ENCODE measurements at places on chromosomes 3 and 15.

DNA sequence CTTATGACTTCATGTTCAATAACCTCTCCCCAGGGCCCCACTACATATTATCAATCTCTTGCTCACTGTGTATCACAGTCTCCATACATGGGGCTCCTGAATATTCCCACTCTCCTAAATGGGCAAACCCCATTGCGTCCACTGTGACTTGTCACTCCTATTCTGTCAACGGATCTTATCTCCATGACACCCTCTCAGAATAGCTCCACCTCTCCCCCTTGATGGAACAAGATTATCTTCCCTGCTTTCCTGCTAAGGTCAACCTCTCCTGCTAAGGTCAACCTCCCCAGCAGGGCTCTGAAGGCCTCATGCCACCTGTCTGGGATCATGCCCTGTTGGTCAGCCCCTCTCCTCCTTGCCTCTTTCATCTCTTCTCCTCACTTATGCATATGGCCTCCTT is 1.8 kb downstream of the CLDN18 start:
- DNase-seq = no peak

DNA sequence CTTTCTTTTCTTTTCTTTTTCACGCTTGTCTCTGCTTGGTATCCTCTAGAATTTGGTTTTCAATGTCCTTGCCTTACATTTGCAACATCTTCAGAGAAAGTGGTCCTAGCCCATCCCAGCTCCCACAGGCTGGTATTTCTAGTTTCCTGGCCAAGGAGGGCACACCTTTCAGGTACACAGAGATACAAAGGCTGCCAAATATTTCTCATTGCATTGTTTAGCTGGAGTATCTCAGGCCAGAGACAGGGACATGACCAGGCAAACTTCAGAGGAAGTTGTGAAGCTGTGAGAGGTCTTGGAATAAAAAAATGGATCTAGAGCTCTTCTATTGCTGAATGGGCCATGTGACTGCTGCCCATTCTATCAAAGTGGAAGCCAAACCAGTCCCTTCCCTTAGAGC is 68.9 kb downstream of the BDH1 start:
- DNase-seq = no peak

DNA sequence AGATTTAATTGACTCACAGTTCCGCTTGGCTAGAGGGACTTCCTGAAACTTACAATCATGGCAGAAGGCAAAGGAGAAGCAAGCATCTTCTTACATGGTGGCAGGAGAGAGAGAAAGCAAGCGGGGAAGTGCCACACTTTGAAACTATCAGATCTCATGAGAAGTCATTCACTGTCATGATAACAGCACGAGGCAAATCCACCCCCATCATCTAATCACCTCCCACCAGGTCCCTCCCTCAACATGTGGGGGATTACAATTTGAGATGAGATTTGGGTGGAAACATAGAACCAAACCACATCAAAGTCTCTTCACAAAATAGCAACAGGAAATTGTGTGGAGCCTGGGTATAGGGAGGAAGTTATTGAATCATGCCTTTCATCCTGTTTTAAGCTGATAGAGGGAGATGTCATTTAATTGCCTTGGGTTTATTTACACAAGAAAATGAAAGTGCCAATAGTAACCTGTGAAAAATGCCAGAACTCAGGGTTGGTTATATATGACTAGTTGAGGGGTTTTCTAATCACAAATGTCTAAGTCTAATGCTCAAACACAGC is 624.8 kb upstream of the LMCD1 start:
- DNase-seq = no peak

DNA sequence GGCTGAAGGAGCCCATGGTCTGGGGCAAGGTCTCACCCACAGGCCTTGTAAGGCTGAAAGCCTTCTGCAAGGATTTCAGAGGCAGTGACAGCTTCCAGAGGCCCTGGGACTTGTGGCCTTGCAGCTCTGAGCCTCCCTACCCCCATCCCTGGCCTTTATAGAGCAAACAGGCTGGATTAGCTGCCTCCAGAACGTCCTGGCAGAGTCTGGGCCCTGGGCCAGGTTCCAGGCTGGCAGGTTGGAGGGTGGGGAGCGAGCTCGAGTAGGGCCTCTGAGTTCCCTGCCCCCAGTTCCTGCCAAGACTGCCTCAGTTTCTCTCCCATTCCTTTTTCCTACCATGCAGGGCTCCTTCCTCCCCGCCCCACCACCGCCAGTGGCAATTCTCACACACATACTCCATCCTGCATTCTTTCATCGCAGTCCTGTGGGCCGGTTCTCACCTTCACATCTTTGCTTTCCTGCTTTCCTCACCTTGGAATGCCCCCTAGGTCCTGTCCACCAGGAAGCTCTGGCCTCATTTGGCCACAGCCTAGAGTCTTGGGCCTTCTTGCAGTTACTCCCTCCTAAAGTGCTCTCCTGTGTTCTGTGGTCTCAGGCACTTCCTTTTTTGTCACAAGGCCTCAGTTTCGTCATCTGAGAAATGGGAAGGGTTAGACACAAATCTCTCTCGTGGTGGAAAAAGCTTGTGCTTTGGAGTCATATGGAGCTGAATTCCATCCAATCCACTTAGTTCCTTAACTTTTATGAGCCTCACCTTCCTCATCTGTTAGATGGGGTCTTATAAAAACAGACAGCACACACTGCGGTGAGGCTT is 2.7 kb downstream of the LMAN1L start:
- no peak for DNase-seq

- no peak for DNase-seq
These were observed 98.2 kb downstream of the HHLA2 start for GRCh38 chr3:108394563-108394962.

DNA sequence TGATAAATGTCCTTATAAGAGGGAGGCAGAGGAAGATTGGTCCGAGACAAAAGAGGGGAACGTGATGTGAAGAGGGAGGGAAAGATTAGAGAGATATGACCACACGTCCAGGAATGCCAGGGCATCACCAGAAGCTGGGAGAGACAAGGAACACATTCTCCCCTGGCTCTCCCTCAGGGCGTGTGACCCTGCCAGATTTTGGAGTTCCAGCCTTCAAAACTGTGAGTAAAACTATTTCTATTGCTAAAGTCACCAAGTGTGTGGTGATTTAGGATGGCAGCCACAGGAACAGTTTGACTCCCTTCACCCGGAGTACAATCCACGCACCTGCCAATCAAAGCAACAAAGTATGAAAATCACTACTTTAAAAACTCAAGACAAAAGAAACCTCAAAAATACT is 32.1 kb upstream of the TJP1 start:
- DNase-seq = no peak

- DNase-seq = no peak
These were observed 33.3 kb downstream of the PCSK6 start for GRCh38 chr15:101456057-101456739.

- no peak for DNase-seq
These were observed 39.8 kb downstream of the ARHGAP31 start for GRCh38 chr3:119333773-119334509.

DNA sequence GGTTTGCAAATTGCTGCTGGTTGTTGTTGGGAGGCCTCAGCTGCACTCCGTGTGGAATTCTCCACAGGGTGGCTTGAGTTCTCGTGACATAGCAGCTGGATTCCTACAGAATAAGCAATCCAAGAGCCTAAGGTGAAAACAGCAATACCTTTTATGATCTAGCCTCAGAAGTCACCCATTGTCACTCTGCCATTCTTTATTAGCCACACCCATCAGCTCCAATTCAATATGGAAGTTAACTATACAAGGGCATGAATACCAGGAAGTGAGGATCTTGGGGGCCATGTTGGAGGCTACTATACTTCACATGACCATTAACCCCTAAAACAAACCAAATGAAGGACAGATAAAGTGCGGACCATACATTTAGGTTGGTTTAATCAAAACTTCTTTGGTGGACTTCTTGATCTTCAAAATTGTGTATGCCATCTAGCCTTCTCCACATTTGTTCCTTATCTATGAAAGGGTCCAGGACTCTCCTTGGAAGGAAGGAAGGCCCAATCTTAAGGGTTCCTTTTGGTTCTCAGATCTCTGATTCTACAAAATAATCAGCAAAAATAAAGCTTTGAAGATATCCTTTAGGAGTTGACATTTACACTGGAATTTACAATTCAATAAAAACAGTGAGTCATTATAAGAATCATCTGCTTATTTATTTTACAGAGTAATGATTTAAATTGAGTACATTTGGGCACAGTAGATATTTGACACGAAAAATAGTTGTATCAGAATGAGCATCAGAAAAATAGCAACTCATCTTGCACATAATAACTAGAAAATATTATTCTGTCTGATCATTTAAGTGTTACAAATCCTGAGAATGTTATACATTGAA is 21.5 kb downstream of the CIAO2A start:
- no peak for DNase-seq

GRCh38 chr3:155442072-155442471 is 148.6 kb upstream of the STRIT1 start:
- no peak for DNase-seq

- no peak for DNase-seq
These were observed 27.9 kb upstream of the SLC41A3 start for GRCh38 chr3:126111566-126112475.

DNA sequence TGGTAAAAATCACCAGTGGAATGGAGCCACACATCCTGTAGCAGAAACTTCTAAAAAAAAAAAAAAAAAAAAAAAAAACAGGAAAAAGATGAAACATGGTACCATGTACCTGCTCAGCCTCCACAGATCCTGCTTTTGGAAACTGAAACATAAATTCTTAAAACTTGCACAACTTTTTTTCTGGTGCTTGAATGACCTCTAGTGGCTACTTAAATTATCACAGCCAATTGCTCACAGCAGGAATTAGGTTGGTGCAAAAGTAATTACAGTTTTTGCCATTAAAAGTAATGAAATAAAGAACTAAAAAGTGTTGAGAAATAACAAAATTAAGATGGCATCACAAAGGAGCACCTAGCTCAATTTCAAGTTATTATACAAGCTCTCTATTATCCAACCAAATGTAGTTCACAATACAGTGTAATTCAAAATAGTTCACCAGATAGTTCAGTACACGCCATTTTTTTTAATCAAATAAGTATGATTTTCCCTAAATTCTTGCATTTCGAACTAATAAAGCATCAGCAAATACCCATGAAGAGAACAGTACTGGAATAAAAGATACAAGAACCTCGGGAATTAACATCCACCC is 80.6 kb downstream of the ULK4 start:
- DNase-seq = peak; percentile 25

DNA sequence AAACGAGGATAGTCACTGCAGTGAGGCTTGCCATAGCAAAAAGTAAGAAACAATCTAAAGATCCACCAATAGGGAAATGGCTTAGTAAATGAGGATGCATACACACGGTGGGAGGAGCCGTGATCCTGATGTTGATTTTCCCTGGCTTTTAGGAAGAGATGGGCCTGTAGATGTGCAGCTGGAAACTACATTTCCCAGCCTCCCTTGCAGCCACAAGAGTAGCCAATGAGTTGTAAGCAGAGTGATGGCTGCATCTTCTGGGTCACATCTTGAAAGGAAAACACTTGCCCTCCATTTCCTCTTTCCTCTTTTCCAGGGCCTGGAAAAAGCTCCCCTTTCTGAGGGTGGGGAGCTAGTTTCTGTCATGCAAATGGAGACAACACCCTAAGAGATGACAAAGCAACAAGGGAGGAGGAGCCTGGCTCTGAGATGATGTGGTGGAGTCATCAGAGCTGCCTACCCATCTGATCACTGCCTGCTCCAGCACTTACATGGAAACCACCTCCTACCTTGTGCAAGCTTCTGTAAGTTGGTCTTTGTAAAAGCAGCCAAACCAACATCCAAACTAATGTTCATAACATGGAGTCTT is 139.1 kb downstream of the TLE3 start:
- DNase-seq = no peak

DNA sequence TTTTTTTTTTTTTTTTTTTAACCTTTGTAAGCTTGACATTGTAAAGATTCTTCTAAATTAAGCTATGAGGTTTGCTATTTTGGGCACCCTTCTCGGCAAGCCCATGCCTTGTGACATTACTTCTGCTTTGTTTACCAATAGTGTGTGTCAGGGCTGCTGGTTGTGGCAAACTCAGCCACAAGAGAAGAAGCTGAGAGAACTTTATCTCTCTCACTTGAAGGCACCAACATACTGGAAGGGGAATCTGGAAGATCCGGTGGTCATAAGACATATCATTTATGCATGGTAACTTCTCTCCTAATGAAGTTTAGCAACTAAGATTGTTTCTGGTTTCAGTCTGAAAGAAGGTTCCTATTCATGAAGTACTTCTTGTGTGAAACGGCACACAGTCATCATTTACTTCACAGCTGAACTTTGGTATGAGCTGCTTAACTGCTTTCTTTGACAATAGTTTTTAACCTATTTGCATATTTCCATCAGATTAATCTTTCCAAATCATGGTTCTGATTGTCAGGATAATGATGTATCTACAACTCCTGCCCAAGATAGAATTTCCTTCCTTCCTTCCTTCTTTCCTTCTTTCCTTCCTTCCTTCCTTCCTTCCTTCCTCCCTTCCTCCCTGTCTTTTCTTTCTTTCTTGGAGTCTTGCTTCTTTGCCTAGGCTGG is 189.3 kb downstream of the NFKBIZ start:
- DNase-seq = peak; percentile 50

- no peak for DNase-seq
These were observed 19.9 kb downstream of the NOX5 start for GRCh38 chr15:69034352-69034751.

DNA sequence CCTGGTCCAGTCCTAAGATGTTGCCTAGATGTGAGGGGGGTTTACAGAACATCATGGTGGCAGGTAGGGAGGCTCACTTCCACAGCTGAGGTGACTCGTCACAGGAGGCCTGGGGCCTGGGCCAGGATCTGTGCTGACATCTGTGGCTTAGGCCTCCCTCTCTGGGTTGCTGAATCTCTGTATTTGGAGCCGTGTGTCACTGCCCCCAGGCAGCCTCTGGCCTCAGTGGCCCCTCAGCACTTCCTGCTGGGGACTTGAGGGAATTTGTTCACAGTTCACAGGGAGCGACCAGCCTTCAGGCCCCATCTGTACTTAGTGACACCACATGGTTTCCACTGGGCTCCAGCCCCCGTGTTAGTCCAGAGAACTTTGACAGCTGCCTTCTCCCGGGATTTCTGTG is 41.7 kb upstream of the ADAMTSL3 start:
- DNase-seq = no peak

GRCh38 chr3:177978946-177979345 is 557.3 kb upstream of the KCNMB2 start:
- no peak for DNase-seq
